Suprapubic skin (tissue), 4 donors: ENCODE measurements at places on chromosomes 2 and 18. TPM values are rescaled to one million over a fixed set of nuclear protein-coding genes. Genes with fewer than 3 reads are reported as not detected.

Gene KIF1A
- total RNA-seq = 2.9 TPM

Gene OBSL1
- 43.2 TPM for total RNA-seq

Gene ZSWIM2
- total RNA-seq = not detected

GRCh38 chr18:45889419-45890064, 64.1 kb downstream of the SIGLEC15 start:
- no peak overlapping the region for H3K4me3 ChIP-seq
- no peak for DNase-seq
- H3K36me3 ChIP-seq = peaks cover 55% of the 10 kb centered on the region
- H3K27me3 ChIP-seq = no peaks in the 10 kb centered on the region

DNA sequence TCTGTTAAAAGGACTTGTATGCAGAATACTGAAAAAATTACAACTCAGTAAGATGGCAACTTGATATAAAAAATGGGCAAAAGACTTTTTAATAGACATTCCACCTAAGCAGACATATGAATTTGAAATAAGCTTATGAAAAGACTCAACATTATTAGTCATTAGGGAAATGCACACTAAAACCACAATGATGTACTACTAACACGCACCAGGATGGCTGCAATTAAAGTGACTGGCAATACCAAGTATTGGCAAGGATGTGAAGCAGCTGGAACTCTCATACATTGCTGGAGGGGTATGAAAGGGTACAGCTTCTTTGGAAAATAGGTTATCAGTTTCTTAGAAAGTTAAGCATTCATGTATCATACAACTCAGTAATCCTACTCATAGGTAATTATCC, 3.2 kb upstream of the ENOSF1 start:
- H3K4me3 ChIP-seq = no peak overlapping the region
- H3K27ac ChIP-seq = no peak overlapping the region
- no peaks in the 10 kb centered on the region for H3K27me3 ChIP-seq
- no peaks in the 10 kb centered on the region for H3K36me3 ChIP-seq
- no peak for DNase-seq

Gene NOP58
- 61.2 TPM for total RNA-seq

DNA sequence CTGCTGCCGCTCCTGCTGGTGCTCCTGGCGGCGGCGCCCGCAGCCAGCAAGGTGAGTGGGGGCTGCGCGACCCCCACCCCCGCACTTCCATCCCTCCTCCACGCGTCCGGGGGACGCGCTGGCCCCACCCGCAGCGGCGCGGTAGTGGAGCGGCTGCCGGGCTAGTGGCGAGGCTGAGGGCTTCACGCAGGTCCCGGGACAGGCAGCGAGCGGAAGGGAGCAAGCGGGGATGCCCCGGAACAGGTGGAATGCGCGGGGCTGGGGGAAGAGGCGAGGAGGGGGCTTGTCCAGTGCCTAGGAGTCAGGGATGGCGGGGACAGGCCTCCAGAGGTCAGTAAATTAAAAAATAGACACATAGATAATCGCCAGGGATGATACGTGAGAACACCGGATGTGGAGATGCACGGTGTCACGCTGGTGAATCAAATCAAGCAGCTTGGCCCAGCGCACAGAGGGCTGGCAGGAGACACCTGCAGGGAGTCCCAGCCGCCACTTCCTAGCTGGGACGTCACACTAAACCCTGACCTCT, 403 bp downstream of the COL4A3 start:
- H3K27me3 ChIP-seq = peaks cover 44% of the 10 kb centered on the region
- H3K27ac ChIP-seq = no peak overlapping the region
- peaks cover 21% of the 10 kb centered on the region for H3K4me1 ChIP-seq
- no peak for DNase-seq

DNA sequence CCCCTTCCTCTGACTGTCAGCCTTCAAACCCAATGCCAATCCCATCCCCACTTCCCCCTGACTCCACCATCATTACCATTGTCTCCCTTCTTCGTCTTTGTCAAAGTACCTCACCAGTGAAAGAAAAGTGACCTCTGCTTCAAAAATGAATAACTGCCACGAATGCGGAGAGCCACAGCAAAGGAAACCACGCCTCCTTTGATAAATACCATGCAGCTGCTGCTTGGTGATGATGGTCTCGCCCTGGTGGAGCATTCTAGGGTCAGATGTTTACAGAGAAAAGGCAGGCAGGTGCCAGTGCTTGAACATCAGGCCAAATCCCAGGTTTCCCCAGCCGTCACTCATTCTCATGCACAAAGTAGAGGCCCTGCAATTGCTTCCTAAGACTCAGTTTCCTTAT, 162.2 kb downstream of the BCL11A start:
- H3K36me3 ChIP-seq = no peaks in the 10 kb centered on the region
- H3K27ac ChIP-seq = no peak overlapping the region
- DNase-seq = no peak
- no peaks in the 10 kb centered on the region for H3K27me3 ChIP-seq

Gene CROCC2
- not detected for total RNA-seq
